ENCODE measurements at places on chromosomes 4 and X. TPM values are rescaled to one million over a fixed set of nuclear protein-coding genes. Genes with fewer than 3 reads are reported as not detected.

GRCh38 chr4:107640197-107640596, 79.8 kb downstream of the PAPSS1 start:
- H3K4me1 ChIP-seq, result no peaks in the 10 kb centered on the region
- H3K27ac ChIP-seq, result no peak overlapping the region
- peaks cover 5% of the 10 kb centered on the region for H3K36me3 ChIP-seq
- H3K4me3 ChIP-seq, result no peak overlapping the region
- no peaks in the 10 kb centered on the region for H3K27me3 ChIP-seq

- no peaks in the 10 kb centered on the region for H3K4me1 ChIP-seq
- no peaks in the 10 kb centered on the region for H3K36me3 ChIP-seq
- H3K27me3 ChIP-seq, result no peaks in the 10 kb centered on the region
These were observed 41.6 kb upstream of the ACSL4 start for GRCh38 chrX:109774706-109775105.

- no peak overlapping the region for H3K27ac ChIP-seq
- no peak overlapping the region for H3K4me3 ChIP-seq
- DNase-seq, result peak; percentile 22
- H3K4me1 ChIP-seq, result no peaks in the 10 kb centered on the region
- H3K27me3 ChIP-seq, result no peaks in the 10 kb centered on the region
These were observed 119.6 kb downstream of the PAPSS1 start for GRCh38 chr4:107600436-107600835.

DNA sequence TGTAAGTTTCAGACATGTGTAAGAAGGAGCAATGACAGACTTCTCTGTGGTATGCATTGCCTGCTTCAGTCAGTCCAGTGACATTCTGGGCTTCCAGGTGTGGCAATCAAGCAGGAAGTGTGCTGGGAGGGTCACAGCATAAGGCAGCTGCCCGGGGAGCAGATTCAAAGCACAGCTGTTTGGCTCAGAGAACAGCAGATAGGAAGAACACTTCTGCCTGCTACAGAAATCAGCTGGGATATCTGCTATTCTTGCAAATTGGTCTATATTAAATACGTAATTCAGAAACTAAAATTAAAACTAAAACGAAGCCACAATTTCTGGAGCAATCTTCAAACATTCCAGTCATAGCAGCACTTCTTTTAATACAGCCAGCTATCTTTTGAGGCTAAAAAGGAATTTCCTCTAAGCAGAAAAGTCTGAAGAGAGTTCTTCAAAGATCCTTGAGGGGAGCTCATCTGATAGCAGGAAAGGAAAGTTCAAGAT, 47.5 kb upstream of the GALNT7 start:
- DNase-seq, result no peak
- no peak overlapping the region for H3K4me3 ChIP-seq
- no peaks in the 10 kb centered on the region for H3K4me1 ChIP-seq
- no peaks in the 10 kb centered on the region for H3K27me3 ChIP-seq

- H3K27me3 ChIP-seq, result no peaks in the 10 kb centered on the region
- H3K4me3 ChIP-seq, result no peak overlapping the region
- no peaks in the 10 kb centered on the region for H3K4me1 ChIP-seq
- no peaks in the 10 kb centered on the region for H3K36me3 ChIP-seq
- no peak overlapping the region for H3K27ac ChIP-seq
These were observed 40.0 kb upstream of the PDGFRA start for GRCh38 chr4:54189140-54189539.

RHOH gene
- polyA plus RNA-seq, result 0.17 TPM

AMBN gene
- not detected for polyA plus RNA-seq

- DNase-seq, result no peak
- H3K27me3 ChIP-seq, result no peaks in the 10 kb centered on the region
- no peak overlapping the region for H3K4me3 ChIP-seq
- no peaks in the 10 kb centered on the region for H3K36me3 ChIP-seq
These were observed 49.0 kb downstream of the SH2D1A start for GRCh38 chrX:124395145-124395880.

GSX2 gene
- polyA plus RNA-seq, result not detected

GRCh38 chrX:133985164-133985966, at the start of gene GPC3:
Gene GPC3 (minus strand): TSS chrX:133985594.
- H3K36me3 ChIP-seq, result no peaks in the 10 kb centered on the region
- no peak within 1 kb of the TSS for H3K27ac ChIP-seq
- H3K27me3 ChIP-seq, result no peaks in the 10 kb centered on the region
- H3K4me1 ChIP-seq, result no peaks in the 10 kb centered on the region
- DNase-seq, result peak; percentile 88

DNA sequence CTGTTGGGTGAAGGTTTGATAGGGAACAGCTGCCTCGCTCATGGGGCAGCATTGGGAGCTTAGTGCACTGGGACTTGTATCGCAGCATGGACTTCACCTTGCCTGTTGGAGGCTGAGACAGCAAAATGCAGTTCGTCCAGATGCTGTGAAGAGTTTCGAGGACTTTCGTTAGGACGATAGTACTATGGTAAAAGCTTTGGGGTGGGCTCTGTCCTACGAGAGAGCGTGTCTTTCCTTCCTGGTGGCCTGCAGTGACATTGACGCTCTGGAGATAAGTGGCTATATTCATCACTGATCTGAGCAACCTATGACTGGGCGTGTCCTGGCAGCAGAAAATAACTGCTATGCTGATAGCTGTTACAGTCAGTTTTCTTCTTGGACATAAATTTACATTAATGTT, 44.8 kb downstream of the ARHGAP10 start:
- no peak for DNase-seq
- H3K36me3 ChIP-seq, result no peaks in the 10 kb centered on the region
- no peaks in the 10 kb centered on the region for H3K27me3 ChIP-seq
- no peak overlapping the region for H3K4me3 ChIP-seq

RRH gene
- 0.37 TPM for polyA plus RNA-seq

DNA sequence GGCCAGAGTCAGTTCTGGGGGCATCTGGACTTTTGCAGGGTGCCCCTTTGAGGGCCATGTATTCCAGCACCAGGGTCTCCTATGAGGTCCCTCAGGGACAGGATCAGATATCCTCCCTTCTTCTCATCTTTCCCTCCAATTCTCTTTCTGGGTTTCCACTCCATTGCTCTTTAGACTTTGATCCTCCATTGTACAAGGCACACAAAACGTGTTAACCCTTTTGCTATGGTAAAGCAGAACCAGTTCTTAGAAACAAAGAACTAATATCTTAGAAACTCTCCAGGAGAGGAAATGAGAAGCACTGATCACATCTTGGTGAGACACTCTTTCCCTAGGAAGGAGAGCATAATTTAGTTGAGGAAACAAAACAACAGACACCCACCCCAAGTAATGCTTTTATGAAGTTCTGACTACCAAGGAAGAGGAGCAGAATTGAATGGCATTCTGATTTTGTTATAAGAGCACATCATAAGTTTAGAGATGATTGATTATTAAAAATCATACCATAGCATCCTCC, 200.7 kb upstream of the NPY2R start:
- DNase-seq, result no peak
- no peaks in the 10 kb centered on the region for H3K36me3 ChIP-seq
- no peaks in the 10 kb centered on the region for H3K4me1 ChIP-seq
- no peak overlapping the region for H3K27ac ChIP-seq
- no peaks in the 10 kb centered on the region for H3K27me3 ChIP-seq
- H3K4me3 ChIP-seq, result no peak overlapping the region

CFAP47 gene
- polyA plus RNA-seq, result not detected

GRCh38 chr4:70778888-70779422, 57.2 kb downstream of the RUFY3 start:
- H3K27ac ChIP-seq, result peak overlapping the region; percentile 83
- H3K4me1 ChIP-seq, result no peaks in the 10 kb centered on the region
- no peaks in the 10 kb centered on the region for H3K27me3 ChIP-seq
- peak; percentile 22 for DNase-seq
- peaks cover 3% of the 10 kb centered on the region for H3K36me3 ChIP-seq

AREG gene
- polyA plus RNA-seq, result not detected

- no peak overlapping the region for H3K27ac ChIP-seq
- H3K27me3 ChIP-seq, result no peaks in the 10 kb centered on the region
- no peaks in the 10 kb centered on the region for H3K4me1 ChIP-seq
These were observed 173.2 kb upstream of the TECRL start for GRCh38 chr4:64582492-64582891.

DNA sequence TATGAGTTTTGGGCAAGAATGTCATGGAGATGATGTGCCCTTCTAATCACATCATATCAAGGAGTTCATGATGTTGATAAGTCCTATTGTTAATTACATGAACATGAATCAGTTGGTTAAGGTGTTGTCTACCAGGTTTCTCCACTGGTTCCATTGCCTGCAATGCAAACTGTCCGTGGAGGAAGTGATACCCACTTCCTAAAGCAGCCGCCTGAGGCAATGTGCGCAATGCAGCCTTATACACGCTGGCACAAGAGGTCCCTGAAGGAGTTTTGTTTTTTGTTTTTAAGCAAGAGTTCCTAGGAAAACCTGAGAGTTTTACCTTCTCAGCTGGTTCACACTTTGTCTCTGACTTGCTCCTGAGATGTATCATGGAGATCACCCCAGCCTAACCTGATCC, 5.9 kb upstream of the GPKOW start:
- no peak for DNase-seq
- no peaks in the 10 kb centered on the region for H3K36me3 ChIP-seq

GRCh38 chr4:185036842-185037241, 18.6 kb downstream of the HELT start:
- H3K4me3 ChIP-seq, result no peak overlapping the region
- H3K27ac ChIP-seq, result no peak overlapping the region
- H3K27me3 ChIP-seq, result no peaks in the 10 kb centered on the region
- no peaks in the 10 kb centered on the region for H3K36me3 ChIP-seq

- peaks cover 3% of the 10 kb centered on the region for H3K4me1 ChIP-seq
- H3K36me3 ChIP-seq, result no peaks in the 10 kb centered on the region
- peak; percentile 94 for DNase-seq
- H3K27me3 ChIP-seq, result peaks cover 3% of the 10 kb centered on the region
These were observed 16.1 kb downstream of the CLCN4 start for GRCh38 chrX:10172877-10173276.

- H3K36me3 ChIP-seq, result no peaks in the 10 kb centered on the region
- H3K27me3 ChIP-seq, result no peaks in the 10 kb centered on the region
- H3K27ac ChIP-seq, result no peak overlapping the region
- DNase-seq, result no peak
- no peaks in the 10 kb centered on the region for H3K4me1 ChIP-seq
These were observed 257.9 kb downstream of the PCDH18 start for GRCh38 chr4:137274404-137274803.

- no peaks in the 10 kb centered on the region for H3K36me3 ChIP-seq
- no peak for DNase-seq
- H3K27me3 ChIP-seq, result no peaks in the 10 kb centered on the region
- no peak overlapping the region for H3K27ac ChIP-seq
- H3K4me3 ChIP-seq, result no peak overlapping the region
- H3K4me1 ChIP-seq, result no peaks in the 10 kb centered on the region
These were observed 72.4 kb downstream of the SORCS2 start for GRCh38 chr4:7264694-7265093.

NLRP2B gene
- polyA plus RNA-seq, result not detected

DMD gene
- 4.2 TPM for polyA plus RNA-seq

EGF gene
- 72.8 TPM for polyA plus RNA-seq

DNA sequence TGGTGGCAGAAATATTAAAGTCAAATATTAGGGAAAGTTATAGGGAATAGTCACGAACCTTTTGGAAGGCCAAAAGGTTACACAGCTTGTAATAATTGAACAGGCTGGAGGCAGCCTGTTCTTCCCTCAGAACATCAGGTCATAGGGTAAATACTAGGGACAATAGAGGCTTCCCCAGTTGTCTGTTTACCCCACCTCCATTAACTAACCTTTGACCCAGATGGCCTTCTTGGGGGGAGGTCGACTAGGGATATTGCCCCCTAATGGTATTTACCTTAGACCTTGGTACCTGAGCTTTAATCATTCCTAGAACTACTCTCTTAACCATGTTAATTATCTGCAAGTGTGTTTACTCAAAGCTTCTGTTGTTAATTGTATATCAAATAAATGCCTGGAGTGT, 26.0 kb downstream of the C4orf17 start:
- DNase-seq, result no peak
- H3K27ac ChIP-seq, result no peak overlapping the region
- H3K27me3 ChIP-seq, result no peaks in the 10 kb centered on the region
- H3K4me1 ChIP-seq, result no peaks in the 10 kb centered on the region
- H3K4me3 ChIP-seq, result no peak overlapping the region

GRCh38 chrX:148159796-148160195, 178.7 kb downstream of the FMR1NB start:
- no peak overlapping the region for H3K27ac ChIP-seq
- no peak for DNase-seq
- no peaks in the 10 kb centered on the region for H3K36me3 ChIP-seq

DNA sequence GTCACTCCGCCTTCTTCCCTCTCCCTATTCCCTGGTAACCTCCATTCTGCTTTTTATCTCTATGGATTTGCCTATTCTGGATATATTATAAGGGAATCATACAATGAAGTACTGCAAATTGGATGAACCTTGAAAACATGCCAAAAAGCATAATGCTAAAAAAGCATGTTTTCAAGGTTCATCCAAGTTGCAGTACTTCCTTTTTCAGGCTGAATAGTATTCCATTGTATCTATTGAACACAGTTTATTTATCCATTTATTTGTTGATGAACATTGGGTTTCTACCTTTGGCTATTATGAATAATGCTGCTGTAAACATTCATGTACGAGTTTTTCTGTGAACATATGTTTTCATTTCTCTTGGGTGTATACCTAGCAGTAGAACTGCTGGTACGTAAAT, 9.2 kb downstream of the SAP30 start:
- H3K36me3 ChIP-seq, result no peaks in the 10 kb centered on the region
- no peak overlapping the region for H3K27ac ChIP-seq
- H3K4me1 ChIP-seq, result no peaks in the 10 kb centered on the region
- DNase-seq, result no peak
- H3K4me3 ChIP-seq, result no peak overlapping the region

KLHL13 gene
- 13.8 TPM for polyA plus RNA-seq

GRCh38 chr4:146959692-146960091, 14.0 kb upstream of the TTC29 start:
- H3K27ac ChIP-seq, result no peak overlapping the region
- no peaks in the 10 kb centered on the region for H3K27me3 ChIP-seq
- H3K4me3 ChIP-seq, result no peak overlapping the region
- no peaks in the 10 kb centered on the region for H3K36me3 ChIP-seq
- no peaks in the 10 kb centered on the region for H3K4me1 ChIP-seq

GRCh38 chrX:154380787-154381186, 1.7 kb downstream of the EMD start:
- H3K4me1 ChIP-seq, result no peaks in the 10 kb centered on the region
- H3K27me3 ChIP-seq, result no peaks in the 10 kb centered on the region
- peak overlapping the region; percentile 14 for H3K27ac ChIP-seq
- H3K36me3 ChIP-seq, result no peaks in the 10 kb centered on the region
- H3K4me3 ChIP-seq, result peak overlapping the region; percentile 77

FRMPD4 gene
- polyA plus RNA-seq, result not detected

All from kidney (tissue), 22 donors.